ENCODE measurements at places on chromosomes 12 and 14.

DNA sequence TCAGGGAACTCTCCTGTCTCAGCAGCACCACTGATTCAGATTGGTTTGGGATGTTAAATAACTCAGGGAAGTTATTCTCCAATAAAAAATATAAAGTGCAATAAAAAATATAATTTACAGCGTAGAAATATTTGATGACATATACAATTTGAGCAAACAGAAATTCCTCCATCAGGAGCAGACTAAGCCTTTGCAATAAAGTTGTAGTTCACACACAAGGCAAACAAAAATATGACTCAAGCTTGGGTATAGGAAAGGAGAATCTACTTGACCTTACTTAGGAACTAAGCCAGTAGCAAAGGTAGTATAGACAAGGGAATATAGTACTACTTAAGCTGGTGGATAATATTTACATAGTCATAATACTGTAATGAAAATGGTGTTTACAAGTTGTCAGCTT, 264.1 kb downstream of the KIF21A start:
- no peak for DNase-seq

GRCh38 chr12:58888131-58888783, 32.0 kb downstream of the LRIG3 start:
- peak; percentile 49 for DNase-seq

GRCh38 chr14:65096323-65097089, 5.8 kb downstream of the MAX start:
- no peak for DNase-seq

GRCh38 chr14:33848706-33849454, 102.0 kb downstream of the EGLN3 start:
- DNase-seq = no peak

- DNase-seq = no peak
Measured at GRCh38 chr14:104142946-104143470, 4.6 kb downstream of the KIF26A start.

- no peak for DNase-seq
Measured at GRCh38 chr12:48004053-48004941, at the start of gene COL2A1. Gene COL2A1, minus strand, starts transcription at chr12:48004476. Its CDS starts 155 bp downstream, at chr12:48004321.

GRCh38 chr12:41596190-41596589, 408.1 kb downstream of the PDZRN4 start:
- DNase-seq = no peak

DNA sequence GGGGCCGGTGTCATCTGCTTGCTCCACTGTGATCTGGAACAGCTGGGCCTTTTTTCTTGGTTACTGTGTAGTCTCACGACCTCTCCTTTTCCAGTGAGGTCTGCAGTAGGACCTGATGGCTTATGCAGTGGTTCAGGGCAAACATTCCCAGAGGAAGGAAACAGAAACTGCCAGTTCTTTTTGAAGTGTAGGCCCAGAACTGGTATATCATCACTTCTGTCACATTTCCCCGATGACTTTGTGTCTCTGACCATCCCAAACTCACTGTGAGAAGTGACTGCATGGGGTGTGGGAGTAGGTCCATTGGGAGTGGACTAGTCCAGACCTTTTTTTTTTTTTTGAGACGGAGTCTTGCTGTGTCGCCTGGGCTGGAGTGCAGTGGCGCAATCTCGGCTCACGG, 38.4 kb downstream of the RCOR1 start:
- no peak for DNase-seq

GRCh38 chr12:69046363-69046762, 113.4 kb upstream of the CPM start:
- no peak for DNase-seq

DNA sequence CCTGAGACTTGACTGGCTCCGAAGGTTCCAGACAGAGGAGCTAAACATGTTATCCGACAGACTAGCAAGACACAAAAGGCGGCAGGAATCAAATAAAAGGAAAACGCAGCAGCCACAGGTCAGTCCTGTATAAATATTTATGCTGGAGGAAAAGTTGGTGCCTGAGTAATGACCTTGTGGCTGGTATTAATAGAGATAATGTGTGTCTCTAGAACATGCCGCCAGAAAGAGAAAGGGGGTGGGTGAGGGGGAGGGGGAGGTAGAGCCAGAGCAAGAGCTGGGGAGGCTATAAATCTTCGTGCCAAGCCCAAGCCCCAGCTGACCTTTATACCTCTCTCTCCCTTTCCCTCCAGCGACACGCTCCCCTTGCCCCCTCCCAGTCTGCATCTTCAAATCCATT, 590.4 kb downstream of the MED13L start:
- DNase-seq = no peak

GRCh38 chr12:93784339-93785086, 107.3 kb downstream of the CRADD start:
- DNase-seq = peak; percentile 85

DNA sequence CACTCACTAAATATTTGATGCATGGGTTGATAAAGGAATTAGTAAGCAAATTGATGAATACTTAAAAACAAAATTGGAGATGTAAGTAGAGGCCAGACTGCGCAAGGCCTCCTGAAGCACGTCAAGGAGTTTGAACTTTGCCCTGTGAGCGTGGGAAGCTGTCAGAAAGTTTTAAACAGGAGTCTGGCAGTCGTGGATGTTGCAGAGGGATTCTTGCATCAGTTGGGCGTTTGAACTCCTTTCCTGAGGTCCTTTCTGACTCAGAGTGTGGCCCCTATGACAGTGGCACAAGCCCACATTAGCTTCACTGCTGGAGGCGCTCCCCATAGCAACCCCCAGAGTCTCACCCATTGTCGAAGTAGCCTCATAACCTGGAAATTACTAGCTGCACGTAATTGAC, 17.9 kb upstream of the IL22 start:
- peak; percentile 85 for DNase-seq

GRCh38 chr12:105343836-105344235, 13.3 kb downstream of the C12orf75 start:
- DNase-seq = no peak

DNA sequence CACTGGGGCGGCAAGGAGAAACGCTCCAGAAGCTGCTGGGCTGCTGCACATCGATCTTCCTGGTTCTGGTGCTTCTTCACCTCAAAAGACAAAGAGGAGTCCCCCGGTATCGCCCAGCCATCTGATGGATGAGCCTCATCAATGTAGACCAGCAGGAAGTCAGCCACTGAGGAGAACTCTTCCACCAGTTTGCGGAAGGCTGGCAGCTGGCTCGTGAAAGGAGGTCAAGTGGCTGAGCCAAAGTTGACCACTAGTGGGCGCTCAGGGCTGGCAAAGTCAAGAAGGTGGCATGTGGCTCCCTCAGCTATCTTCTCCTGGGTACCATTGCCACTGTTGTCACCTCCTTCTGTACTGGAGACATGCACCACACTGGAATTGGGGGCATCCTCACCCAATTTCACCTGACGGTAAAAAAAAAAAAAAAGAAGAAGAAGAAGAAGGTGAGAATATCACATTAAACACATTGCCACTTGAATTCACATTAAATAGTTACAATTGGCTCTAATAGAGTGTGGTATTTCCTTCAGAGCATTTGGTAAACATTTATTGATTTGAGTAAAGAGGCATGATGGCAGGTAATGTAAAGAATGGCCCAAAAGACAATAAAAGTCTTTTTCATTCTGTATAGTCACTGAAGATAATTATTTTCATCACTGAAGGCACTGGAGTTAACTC, 8.3 kb downstream of the DIO2 start:
- DNase-seq = no peak

- DNase-seq = no peak
Measured at GRCh38 chr14:82084813-82085212, 551.2 kb upstream of the SEL1L start.

- DNase-seq = no peak
Measured at GRCh38 chr12:112424126-112424525, 5.4 kb downstream of the PTPN11 start.

GRCh38 chr12:92608151-92609091, 94.4 kb upstream of the PLEKHG7 start:
- no peak for DNase-seq

DNA sequence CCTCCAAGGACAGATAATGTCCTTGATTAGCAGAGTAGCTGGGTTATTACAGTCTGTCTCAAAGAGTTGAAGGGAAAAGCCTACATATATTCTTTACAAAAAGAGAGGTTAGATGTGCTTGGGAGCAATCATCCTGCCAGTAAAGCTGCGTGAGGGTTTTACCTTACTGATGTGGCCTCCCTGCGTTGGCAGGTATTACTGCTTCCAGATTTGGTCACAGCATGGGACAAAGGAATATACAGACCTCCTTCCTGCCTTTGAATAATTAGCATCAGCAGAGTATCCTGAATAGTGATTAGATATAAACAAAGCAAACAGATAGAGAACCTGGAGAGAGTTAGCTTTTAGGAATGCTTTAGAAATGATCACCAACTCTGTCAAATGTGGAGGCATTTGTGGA, 69.6 kb downstream of the TMTC2 start:
- DNase-seq = no peak

GRCh38 chr12:4320497-4320852, 538 bp upstream of the TIGAR start:
- DNase-seq = no peak

DNA sequence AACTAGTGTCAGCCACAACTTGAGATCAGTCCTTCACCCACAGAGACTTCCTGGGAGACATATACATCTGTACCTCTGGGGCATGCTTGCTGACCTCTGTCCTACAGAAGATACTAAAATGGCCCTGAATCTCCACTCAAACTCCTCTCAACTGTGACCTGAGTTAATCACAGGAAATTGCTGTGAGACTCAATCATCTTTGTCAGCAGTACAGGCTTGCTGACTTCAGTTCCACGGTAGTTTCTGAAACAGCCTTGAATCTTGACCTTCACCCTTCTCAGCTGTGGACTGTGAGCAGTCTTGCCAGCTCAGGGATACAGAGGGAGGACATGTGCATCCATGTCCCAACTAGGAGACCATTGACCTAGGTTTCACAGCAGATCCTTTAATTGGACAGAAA, 1.4 kb upstream of the KLRC1 start:
- DNase-seq = no peak

- DNase-seq = no peak
Measured at GRCh38 chr14:75042035-75042434, 9.2 kb downstream of the MLH3 start.

- DNase-seq = no peak
Measured at GRCh38 chr14:48319823-48320222, 644.4 kb upstream of the MDGA2 start.

DNA sequence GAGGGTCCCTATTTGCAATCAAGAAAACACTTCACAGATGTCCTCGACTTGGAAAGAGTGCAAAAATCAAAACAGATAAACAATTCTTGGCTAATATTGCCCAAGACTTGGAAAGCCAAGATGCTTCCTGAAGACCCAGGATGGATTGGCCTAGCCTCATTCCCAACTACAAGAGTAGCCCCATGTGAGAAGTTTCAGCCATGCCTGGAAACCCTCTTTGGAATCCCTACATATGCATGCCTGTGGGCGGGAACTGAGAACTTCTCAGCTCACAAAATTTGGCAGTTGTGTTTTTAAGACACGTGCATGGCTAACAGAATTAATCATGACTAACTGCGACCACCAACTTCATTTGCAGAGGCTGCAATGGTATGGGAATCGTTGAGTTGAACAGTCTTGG, 283.2 kb upstream of the TBX3 start:
- no peak for DNase-seq

- no peak for DNase-seq
Measured at GRCh38 chr12:90017316-90017715, 308.7 kb upstream of the ATP2B1 start.

DNA sequence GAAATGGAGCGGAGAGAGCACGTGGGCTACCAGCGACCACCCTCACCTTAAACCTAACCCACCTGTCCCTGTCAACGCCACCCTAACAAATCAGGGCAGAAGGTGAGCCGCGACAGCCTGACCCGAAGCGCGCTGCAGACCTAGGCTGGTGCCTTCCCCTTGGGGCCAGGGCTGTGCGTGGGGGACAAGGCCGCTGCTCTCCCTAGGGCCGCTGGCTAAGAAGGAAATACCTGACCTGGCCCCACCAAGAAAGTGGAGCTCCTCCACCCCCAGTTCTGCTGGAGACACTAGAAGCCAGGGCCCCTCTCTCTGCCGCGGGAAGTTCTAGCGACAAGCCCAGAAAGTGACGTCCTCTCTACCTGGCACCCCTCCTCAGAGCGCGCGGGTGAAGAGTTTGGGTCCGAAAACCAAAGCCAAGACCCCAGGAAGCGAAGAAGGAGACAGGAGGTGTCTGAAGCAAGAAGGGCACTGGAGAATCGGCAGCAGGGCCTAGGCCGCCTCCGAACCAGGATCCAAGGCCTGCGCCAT, 7.5 kb downstream of the SIX1 start:
- no peak for DNase-seq

GRCh38 chr14:105760691-105761344, 234.4 kb downstream of the TMEM121 start:
- no peak for DNase-seq

DNA sequence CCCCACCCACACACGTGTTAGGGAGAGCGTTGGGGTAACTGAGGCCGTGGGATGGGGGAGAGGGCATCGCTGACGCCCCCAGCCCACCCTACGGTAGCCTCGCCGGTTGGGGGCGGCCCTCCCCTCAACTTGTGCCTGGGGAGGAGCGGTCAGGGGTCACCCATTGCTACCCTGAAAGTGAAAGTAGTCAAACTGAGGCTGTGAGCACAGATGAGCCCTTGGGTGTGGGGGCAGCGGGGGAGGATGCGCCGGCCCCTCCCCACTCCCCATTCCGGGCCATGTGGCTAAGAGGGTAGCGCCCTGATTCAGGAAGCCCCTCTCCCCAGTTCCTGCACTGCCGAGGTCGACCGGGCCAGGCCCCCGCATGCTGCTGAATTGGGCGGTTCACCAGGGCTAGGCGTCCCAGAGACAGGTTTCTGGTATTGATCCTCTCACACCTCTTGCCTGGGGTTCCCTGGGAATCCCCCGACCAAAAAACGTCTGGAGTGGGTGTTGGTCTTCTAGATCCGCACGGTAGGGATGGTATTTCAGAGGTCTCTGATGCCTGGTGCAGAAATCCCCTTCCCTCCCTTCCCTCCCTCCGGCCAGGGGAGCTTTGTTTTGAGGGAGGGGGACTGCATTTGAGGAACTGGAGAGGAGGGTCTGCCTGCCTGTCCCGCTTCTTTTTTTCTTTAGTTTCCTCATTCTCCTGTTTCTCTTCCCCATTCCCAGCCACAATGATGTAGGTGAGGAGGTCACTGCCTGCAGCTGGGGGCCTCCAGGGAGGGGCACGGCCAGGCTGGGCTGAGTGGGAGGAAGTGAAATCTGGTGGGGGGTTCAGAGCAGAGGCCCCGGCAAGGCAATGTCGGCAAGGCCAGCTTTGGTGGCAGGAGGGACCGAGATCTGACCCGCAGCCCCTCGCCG, 1.0 kb downstream of the SH2B3 start:
- no peak for DNase-seq

GRCh38 chr14:104664107-104664506, 25.3 kb upstream of the INF2 start:
- no peak for DNase-seq

GRCh38 chr12:109697877-109698468, 15.7 kb upstream of the FAM222A start:
- no peak for DNase-seq
